ENCODE measurements at places on chromosomes 16 and 17.

DNA sequence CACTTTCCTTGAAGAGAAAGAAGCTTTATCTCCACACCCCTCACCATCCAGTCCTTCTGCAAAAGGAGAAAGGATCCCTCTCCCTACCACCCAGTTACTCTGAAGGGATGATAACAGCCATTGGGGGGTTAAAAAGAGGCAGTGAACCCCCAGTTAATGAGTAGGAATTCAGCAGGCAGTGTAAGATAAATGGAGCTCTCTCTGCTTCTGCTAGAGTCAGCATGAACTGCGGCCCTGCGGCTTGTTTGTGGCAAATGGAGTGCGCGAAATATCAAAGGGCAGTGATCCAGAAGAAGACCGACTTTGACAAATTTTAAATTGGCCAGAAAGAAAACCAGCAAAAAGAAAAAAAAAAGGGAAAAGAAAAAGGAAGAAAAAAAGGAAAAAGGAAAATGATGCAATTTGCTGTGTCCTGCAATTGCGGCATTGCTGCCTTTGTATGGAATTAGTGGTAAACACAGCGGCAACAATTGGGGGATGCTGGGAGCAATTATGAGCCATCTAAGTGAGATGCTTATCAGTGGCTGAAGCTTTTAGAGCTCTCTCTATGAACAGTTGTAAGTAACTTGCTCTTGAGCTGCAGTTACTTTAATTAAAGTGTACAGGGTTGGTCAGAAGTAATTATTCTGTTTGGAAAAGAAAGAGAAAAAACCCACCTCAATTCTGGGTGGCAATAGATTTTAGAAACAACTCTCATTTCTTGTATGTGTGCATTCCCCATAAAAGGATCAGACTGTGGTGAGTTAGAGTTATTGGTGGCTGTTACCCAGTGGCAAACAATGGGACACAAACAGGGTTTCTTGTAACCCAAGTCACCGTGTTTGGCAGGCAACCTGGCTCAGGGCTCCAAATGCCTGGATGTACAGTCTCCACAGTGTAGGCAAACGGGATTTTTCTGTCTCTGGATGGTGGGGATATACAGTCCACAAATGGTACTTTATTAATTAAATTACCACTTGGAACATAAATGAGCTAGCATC lies 161.3 kb downstream of the AATF start:
- no peak for DNase-seq

GRCh38 chr16:2026461-2027023 lies at the start of gene NHERF2:
Gene NHERF2 (plus strand): TSS chr16:2026902. CDS start chr16:2027006, 104 bp downstream.
- no peak for DNase-seq

- no peak for DNase-seq
Observed at GRCh38 chr16:84052071-84052622, 9.6 kb upstream of the SLC38A8 start.

DNA sequence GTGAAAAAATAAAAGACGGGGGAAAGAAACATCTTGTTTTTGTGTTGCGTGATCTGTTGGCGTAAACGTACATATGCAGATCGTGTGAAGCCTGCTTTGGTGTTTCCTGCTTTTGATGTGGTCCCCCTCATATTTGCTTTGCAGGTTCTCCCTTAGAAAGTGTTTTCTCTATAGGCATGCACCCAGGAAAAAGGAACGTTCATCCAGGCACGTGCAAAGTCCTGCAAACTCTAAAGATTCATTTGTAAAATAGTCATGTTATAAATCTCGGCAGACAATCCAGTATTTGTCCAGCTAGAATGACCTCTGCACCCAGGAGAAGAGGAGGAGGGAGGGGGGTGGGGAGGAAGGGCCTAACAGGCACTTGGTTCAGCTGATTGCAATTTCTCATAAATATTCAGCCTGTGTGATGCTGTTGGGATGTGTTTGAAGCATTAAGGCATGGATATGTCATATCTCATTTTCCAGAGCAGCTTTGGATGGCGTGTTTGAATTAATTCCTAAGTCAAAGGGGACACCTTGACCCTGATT lies 40.3 kb upstream of the DDX52 start:
- DNase-seq, result no peak

DNA sequence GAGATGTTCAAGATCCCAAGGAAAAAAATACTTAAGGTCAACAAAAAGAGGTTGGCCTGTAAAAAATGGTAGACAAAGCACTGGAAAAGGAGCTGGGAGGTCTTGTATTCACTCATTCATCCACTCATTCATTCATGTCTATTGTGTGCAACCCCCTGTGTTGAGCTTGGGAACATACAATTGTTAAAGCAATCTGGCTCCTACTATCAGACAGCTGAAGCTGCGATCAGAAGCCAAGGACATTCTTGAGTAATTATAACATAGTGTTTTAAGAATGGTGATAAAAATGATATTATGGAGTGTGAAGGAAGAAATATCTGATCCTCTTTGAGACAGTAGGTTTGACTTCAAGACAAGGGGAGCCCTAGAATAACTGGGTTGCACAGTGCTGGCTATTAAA lies 693.4 kb downstream of the TOX3 start:
- DNase-seq, result no peak

GRCh38 chr17:14919631-14920213 lies 345.4 kb downstream of the PMP22 start:
- no peak for DNase-seq

DNA sequence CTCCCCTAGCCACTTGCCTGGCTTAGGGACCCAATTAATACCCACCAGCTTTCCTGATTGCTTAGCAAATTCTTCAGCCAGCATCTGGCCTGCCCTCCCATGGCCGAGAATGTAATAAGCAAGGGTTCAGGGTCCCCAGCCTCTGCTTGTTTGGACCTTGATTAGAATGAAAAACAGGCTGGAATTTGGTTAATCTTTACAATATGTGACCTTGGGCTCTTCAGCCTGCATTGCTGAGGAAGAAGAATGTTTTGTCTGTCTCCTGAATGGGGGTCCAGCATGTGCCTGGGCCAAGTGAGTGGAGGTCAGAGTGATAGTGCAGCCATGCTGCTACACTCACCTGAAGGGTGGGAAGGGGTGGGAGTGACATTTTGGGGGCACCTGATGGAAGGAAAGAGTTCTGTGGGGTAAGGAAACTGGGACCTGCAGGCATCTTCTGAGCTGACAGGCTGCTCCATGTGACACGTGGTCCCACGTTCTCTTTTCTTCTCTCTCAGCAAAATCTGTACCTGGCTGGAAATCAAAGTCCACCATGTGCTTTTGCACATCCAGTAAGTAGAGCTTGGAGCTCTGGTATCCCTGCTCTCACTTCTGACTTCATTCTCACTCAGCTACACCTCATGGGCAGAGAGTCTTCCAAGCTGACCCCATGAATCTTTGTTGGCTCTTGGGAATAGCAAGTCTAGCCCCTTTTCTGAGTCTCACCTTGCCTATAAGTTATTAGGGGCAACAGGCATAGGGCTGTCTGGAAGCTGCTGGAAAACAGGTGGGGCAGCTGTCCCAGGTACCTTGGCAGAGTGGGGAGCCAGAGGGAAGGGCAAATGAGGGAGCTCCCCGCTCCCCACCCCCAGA lies 5.3 kb downstream of the TMEM106A start:
- DNase-seq, result no peak

DNA sequence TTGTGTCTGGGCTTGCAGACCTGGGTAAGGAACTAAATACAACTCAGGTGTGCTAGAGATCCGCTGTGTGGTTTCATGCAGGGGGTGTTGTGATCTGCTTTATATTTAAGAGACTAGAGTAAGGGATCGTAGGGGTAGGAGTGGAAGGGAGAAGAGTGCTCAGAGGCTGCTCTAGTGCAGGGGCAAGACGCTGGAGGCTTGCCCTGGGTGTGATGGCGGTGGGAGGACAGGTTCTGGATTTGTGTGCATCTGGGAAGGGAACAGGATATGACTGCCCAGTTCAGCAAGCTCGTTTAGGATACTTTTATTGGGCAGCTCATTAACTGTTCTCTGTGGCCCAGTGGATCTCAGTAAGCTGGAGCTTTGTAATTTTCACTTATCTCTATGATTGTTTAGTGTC lies 47.6 kb downstream of the RPTOR start:
- no peak for DNase-seq

DNA sequence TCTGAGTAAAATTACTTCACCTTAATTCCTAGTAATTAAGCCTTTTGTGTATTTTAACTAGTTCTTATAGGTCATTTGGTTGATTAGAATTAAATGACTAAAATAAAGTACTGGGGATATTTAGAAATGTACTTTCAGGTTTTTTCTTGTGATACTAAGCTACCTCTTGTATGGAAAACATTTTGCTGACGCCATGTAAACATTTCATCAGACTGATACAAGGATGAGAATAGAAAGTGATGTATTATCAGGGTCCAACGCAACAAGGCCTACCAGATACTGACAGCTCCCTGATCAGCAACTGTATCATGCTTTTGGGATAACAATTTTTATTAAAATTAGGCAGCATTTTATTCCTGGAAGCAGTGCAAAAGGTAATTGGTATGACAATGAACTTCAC lies 1.7 kb downstream of the SMARCE1 start:
- DNase-seq, result no peak

- no peak for DNase-seq
Observed at GRCh38 chr17:5883775-5884665, 186.2 kb upstream of the WSCD1 start.

DNA sequence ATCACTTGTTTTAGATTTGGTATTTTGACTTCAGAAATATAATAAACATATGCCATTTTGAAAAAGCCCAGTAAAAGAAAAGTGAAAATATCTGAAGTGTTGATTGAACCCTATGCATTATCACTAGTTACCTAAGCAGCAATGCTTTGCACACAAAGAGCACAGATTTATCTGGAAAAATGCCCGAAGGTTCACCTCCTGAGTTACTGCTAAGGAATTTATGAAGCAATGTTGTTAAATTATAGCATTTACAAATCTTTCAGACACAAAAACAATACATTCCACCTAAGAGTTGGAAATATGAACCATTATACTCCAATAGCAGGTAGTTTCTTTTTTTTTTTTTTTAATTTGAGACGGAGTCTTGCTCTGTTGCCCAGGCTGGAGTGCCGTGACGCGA lies 38.9 kb upstream of the GHDC start:
- DNase-seq, result no peak

GRCh38 chr16:2979669-2980226 lies 498 bp downstream of the PKMYT1 start:
- no peak for DNase-seq

DNA sequence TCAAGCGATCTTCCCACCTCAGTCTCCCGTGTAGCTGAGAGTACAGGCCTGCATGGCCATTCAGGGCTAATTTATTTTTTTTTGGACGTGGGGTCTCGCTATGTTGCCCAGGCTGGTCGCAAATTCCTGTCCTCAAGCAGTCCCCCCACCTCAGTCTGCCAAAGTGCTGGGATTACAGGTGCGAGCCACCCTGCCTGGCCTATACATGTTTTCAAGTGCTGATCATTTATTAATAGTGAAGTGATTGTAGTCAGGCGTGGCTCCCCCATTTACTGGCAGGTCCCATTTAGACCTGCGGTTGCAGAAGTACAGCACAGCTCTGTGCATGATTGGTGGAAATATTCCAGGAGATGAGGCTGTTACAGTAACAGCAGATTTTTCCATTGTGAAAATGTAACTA lies 8.4 kb downstream of the FOXK2 start:
- DNase-seq, result no peak

DNA sequence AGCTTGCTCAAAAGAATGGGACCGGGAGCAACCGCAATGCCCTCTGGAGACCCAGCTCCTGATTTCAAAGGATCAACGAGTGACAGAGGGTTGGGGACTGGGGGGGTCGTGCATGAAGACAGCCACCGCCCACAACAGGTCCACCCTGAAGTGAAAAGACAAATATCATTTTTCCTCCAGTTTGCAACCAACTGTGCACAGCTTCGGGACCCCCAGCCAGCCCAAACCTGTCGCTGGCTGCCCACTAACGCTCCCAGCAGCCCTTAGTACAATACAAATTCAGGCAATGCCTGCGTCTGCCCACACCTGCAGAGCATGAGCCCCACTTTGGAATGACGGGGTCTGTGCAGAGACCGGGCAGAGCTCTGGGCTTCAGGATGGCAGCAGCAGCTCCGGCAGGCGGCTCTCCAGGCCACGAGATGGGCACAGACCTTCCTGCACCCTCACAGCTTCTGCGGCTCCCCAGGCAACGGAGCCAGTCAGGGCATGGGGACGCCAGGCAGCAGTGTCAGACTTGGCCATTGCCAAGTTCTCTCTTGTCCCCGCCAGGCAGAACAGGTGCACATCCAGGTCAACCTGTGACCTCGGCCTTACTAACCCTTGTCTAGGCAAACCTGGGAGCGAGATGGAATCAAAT lies 60.1 kb downstream of the TBC1D16 start:
- no peak for DNase-seq

DNA sequence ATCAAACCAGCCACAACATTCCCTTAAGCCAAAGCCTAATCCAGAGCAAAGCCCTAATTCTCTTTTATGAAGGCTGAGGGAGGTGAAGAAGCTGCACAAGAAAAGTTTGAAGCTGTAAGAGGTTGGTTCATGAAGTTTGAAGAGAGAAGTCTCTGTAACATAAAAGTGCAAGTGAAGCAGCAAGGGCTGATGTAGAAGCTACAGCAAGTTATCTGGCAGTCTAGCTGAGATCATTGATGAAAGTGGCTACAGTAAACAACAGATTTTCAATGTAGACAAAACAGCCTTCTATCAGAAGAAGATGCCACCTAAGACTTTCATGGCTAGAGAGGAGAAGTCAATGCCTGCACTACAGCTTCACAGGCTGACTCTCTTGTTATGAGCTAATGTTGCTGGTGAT lies 52.5 kb downstream of the NACA2 start:
- no peak for DNase-seq

DNA sequence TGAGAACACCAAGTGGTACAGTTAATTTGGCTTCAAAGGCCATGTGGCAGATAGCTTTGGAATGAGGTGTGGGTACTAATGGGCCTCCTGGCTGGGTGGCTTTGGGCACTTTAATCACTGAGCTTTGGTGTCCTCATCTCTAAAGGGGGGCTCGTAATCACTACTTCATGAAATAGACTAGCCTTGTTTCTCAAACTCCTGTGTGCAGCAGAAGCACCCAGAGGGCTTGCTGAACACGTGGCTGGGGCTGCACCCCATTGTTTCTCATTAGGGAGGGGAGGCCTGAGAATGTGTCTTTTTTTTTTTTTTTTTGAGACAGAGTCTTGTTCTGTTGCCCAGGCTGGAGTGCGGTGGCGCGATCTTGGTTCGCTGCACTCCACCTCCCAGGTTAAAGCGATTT lies 5.8 kb downstream of the EPN2 start:
- DNase-seq, result no peak

DNA sequence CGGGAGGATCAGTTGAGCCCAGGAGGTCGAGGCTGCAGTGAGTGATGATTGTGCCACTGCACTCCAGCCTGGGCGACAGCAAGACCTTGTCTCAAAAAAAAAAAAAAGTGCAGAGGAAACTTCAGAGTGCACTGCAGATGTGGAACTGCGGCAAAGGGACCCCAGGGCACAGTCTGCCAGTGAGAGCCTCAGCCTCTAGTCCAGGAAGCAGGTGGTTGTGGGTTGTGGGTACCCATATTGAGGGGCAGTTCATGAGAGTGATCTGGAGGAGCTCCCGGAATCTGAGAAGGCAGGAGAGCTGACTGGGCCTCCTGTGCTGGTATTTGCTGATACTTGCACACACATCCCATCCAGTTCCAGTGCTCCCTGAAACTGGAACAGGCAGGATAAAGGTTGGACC lies 13.1 kb downstream of the FOXN1 start:
- DNase-seq, result no peak

- no peak for DNase-seq
Observed at GRCh38 chr17:61815863-61816503, 47.3 kb downstream of the BRIP1 start.

GRCh38 chr16:85521552-85522307 lies 91.4 kb upstream of the GSE1 start:
- no peak for DNase-seq
